ENCODE measurements at places on chromosomes 12 and 14.

- no peak for DNase-seq
Measured at GRCh38 chr14:104351849-104352492, 213.6 kb downstream of the KIF26A start.

DNA sequence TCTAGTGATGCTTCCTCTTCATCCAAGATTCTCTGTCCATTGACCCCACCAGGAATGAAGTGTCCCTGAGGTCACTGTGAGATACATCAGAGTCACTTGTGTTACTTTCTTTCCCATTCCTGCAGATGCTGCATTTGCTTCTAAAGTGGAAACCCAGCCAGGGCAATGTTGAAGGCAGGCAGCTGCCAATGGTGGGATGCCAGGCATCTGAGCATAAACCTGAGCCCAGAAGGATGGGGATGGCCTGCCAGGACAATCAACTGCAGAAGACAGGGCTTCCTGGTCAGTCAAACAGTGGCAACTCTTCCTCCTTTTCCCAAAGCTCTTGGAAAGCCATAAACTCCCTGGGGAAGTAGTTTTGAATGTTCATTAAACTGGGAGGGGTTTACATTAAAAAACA lies 178.0 kb upstream of the TMEM132C start:
- no peak for DNase-seq

GRCh38 chr14:44639781-44640385 lies 132.8 kb upstream of the FSCB start:
- DNase-seq, result no peak

- DNase-seq, result peak; percentile 75
Measured at GRCh38 chr12:108337235-108338223, 1.6 kb downstream of the CMKLR1 start.

GRCh38 chr12:53300187-53300586 lies 692 bp downstream of the MYG1 start:
- DNase-seq, result no peak

- DNase-seq, result no peak
Measured at GRCh38 chr12:28413460-28414109, 223.3 kb downstream of the CCDC91 start.

DNA sequence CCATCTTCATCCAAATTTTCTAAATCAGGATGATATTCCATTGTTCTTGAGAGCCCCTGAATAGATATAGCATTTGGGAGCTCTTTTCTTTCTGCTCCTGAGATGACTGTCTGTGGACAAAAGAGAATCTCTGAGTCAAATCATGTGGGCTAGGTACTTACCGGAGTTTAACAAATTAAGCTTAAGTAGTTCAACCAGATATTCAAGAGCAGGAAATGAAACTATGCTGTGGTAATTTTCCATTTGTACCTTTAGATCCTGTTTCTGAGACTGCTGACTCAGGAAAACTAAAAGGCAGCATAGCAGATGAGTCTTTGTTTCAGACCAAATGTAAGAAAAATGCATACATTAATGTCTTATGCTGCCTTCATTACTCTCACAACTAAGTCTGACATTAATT lies at the start of gene CLEC7A:
TSS of gene CLEC7A (minus strand) at position 158 of the 400 bp plus-strand sequence. CDS start at position 41, 117 bp downstream.
- DNase-seq, result no peak

DNA sequence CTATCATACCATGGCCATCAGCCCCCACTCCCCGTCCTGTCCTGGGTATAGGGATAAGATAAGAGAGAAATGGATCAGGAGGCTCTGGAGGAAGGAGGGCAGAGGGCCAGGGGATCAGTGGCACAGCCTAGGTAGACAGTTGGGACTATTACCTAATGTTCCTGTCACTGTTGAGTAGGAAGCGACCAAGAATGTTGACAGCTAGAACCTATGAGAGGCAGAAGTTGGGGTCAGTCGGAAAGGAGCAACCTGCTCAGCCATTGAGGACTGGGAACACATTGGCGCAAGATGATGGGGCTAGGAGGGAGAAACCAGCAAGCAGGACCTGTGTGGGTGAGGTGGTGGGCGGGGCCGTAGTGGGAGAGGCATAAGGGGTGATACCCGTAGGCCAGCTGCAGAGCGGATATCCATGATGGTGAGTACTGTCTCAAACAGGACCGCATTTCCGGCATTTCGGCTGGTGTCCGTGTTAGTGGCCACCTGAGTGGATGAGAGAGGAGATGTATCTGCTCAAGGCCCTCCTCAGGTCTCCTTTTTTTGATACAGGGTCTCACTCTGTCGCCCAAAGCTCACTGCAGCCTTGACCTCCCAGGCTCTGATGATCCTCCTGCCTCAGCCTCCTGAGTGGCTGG lies 3.3 kb downstream of the AP1G2 start:
- DNase-seq, result no peak

GRCh38 chr14:101351146-101351545 lies 210.1 kb upstream of the DIO3 start:
- DNase-seq, result no peak

Data from trophoblast cell (in vitro differentiated cells and primary cell).